ENCODE measurements at places on chromosomes 1 and 21. TPM values are rescaled to one million over a fixed set of nuclear protein-coding genes. Genes with fewer than 3 reads are reported as not detected.

The ZNF362 gene
- total RNA-seq, result 2.6 TPM

The NEGR1 gene
- total RNA-seq, result 22.2 TPM

The PADI4 gene
- total RNA-seq, result not detected

The AMY1A gene
- not detected for total RNA-seq

The GJC2 gene
- total RNA-seq, result 3.4 TPM

All from smooth muscle cell of bladder (primary cell).